ENCODE measurements at places on chromosomes 11 and 22.

DNA sequence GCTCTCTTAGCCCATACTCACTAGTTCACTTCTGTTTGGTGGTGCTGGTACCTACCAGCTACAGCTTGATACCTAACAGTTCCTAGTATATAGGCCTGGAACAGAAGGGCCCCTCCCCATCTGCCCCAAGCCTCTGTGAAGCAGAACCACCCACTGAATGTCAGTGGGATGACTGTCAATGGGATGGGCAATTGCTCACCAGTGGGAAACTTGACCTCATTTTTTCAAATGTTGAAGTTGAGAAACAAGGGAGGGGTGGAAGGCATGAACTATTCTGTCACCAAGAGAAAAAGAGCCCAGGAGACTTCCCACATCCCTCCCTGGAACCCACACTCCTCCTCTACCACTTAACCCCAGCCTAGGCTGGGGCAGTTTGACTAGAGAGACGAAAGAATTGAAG is at the start of gene NLRP10:
Gene NLRP10 (minus strand): TSS at position 62 of the 400 bp plus-strand sequence. CDS start 1,952 bp downstream, outside the sequence.
- DNase-seq = no peak

GRCh38 chr11:103700622-103701021 is 335.8 kb upstream of the DDI1 start:
- no peak for DNase-seq

DNA sequence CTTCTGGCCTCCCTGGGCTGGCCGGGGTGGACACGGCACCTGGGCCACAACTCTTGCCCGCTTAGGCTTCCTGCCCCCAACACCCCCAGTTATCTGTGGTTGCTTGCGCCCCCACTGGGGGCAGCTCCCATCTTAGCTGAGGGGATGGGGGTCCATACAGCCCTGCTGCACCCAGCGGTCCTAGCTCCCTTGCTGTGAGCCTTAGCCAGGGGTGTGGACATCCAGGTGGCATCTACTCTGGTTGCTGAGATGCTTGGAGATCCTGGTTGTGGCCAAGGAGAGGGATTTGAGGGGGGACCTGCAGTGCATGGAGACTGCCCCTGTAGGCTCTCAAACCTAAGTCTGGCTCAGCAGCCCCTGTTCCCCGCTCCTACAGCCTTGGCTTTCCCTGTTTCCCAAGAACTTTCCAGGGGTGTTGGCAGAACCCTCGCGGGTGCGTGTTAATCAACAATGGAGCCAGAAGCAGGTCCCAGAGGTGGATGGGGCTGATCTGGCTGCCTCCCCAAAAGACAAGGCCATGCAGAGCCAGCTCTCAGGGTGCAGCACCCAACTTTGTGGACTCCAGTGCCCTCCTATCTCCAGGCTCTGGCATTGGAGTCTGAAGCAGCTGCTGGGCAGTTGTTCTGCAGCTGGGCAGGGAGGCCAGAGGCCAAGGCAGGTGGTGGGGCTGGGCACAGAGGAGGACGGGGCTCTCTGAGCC is 3.3 kb downstream of the KCNQ1 start:
- no peak for DNase-seq

- no peak for DNase-seq
Measured at GRCh38 chr11:2768471-2769408, 68.9 kb upstream of the KCNQ1OT1 start.

- no peak for DNase-seq
Measured at GRCh38 chr11:57643802-57644201, 5.9 kb downstream of the YPEL4 start.

- no peak for DNase-seq
Measured at GRCh38 chr11:131964698-131965483, 594.5 kb downstream of the NTM start.

- no peak for DNase-seq
Measured at GRCh38 chr11:17388609-17389210, at the start of gene KCNJ11. TSS of gene KCNJ11 (minus strand) at chr11:17388659. CDS start at chr11:17388091, 568 bp downstream.

DNA sequence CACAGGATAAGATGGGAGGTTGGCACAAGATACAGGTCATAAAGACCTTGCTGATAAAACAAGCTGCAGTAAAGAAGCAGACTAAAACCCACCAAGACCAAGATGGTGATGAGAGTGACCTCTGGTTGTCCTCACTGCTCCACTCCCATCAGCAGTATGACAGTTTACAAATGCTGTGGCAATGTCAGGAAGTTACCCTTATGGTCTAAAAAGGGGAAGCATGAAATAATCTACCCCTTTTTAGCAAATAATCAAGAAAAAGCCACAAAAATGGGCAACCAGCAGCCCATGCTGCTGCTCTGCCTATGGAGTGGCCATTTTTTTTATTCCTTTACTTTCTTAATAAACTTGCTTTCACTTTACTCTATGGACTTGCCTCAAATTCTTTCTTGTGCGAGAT is 8.7 kb upstream of the PIWIL4 start:
- DNase-seq = no peak

DNA sequence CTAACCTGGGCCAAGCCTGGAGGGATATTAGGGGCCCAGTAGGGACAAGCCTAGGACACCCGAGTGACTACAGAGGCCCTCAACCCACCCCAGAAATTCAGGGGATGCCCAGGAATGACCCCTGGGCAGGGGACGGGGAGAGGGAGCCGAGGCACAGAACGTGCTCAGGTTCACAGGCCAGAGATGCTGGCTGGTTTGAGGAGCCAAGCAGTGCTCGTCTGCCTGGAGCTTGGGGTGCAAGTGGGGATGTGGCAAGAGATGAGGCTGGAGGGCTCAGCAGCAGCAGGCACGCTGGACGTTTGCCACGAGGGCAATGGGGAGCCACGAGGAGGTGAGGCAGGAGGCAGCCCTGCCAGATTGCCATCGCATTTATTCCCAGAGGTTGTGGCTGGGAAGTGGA is 34.0 kb upstream of the EMID1 start:
- DNase-seq = no peak

DNA sequence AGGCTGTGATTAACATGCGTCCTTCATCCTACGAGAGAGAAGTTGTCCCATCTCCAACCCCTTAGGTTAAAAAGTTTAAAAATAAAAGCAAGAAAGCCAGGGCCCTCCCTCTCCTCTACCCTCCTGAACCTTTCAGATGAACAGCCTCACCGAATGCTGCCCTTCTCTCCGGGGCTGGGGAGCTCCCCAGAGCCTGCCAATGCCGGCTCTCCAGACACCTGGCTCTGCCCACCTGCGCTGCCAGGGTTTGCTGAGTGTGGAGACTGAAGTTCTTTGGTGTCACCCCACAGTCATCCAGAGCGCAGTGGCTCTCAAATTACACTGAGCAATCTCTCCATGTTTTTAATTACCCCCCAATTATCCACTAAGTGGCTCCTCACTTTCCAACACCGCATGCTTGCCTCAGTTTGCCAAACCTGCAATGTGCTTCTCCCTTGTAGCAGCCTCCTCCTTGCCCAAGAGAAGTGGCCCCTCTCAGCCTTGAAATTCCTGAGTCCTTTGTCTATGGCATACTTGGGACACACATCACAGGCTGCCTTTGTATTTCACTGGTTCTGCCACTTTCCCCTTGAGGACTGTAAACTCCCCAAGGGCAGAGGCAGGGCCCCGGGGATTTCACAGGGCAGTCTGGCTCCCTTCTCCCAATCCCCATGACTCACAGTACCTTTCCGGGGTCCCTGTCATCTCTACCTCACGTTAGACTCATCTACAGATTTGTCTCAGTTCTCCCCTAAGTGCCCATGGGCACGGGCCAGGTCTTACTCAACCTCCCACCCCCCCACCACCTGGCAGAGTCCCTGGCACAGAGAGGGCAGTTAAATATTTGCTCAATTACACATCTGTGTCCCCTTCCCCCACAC is 2.0 kb downstream of the MYH9 start:
- peak; percentile 67 for DNase-seq

DNA sequence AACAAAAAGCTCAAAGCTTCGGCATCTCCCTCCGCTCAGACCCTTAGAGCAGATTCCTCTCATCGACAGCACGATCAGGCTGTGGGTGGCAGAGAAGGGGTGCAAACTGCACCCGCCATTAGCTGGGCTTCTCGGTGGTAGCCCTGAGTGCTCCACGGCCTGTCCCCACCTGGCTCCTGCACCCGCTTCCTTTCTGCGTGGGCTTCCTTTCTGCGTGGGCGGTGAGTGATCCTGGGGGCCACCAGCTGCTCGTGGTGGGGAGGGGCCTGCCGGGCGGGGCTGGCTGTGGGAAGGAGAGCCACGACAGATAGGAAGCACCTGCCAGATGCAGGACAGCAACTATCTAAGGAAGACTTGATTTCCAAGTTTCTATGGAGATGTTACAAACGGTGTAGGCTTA is 55.0 kb downstream of the BRD1 start:
- no peak for DNase-seq

DNA sequence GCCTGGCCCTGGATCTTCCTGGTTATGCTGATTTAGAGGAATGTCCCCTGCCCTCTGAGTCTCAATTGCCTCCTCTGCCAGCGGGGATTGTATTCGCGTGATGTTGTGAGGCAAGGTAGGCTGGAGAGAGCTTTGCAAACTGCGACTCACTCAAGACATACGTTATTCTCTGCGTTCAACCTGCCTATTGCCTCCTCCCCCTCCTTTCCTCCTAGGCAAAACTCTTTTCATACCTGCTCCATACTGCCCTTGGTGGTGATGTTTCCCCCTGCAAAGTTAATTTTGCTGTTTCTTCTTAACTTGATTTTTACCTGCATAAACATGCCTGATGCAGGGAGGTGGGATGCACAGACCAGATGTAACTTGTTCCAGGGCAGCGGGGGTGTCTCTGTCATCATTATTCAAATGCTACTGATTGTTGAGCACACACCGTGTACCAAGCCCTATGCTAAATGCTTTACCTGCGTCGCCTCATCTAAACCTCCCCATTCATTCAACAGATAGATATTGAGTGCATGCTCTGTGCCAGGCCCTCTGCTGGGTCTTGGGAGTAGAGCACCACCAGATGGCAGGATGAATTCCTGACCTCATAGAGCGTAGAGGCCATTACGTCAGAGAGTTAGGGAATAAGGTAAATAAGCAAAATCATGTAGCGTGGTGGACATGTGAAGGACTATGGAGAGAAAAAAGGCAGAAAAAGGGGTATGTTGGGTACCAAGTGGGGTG is 29.0 kb downstream of the SGSM1 start:
- DNase-seq = no peak

DNA sequence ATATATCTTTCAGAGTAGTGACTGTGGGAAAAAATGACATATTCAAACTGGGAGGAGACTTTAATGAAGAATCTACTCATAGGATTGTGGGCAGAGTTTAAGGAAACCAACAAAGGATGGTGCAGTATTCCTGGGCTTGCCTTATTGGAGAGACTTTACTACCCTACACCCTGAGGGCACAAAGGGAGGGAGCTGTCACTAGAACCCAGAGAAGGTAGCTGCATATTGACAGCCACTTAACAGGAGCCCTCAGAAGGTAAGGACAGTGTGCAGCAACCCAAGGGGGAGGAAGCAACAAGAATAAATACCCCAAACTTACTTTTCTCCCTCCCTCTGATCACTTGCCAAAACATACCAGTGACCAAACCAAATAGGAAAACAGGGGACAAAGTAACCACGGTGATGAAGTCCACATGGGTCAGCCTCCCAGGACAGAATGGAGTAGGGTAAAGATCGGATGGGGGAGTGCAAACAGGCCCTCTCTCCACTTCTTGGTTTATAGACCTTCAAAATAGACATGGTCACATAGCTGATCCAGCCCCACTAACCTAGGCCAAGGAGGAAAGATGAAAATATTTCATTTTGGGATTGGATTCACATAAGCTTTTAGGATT is 121.8 kb upstream of the SESN3 start:
- DNase-seq = no peak

DNA sequence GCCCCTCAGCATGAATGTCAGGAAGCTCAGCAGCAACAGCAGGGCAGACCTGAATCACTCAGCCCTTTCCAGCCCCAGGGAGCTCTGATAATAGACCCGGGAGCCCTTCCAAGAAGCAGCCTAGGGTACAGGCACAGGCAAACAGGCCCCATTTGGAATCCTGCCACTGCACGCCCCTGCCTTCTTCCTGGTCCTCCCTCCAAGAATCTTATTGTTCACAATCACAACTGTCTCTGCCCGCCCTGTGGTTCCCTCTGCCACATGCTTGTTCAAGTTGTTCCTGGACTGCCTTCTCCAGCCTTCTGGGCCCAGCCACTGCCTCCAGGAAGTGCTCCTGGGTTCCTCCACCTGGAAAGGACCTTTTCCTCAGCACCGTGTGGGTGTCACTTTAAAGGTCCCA is 54.6 kb downstream of the LRRC32 start:
- no peak for DNase-seq

Measured in activated CD4-positive, alpha-beta T cell treated with anti-CD3 and anti-CD28 coated beads, Interleukin-2, amount 50 U/mL, for 24 hours (primary cell).